ENCODE measurements at places on chromosomes 4 and X.
A peak's percentile ranks its signal among the peaks of the same experiment; 100 is the strongest.

GRCh38 chrX:19121898-19122640 lies at the start of gene ADGRG2:
ADGRG2 (minus strand) TSS chrX:19122468; CDS start chrX:19068834, 53,634 bp downstream.
- DNase-seq, result peak; percentile 1

GRCh38 chr4:156946516-156947424 lies 24.8 kb downstream of the PDGFC start:
- DNase-seq, result no peak

- peak; percentile 58 for DNase-seq
These were observed 2.9 kb downstream of the HCFC1 start for GRCh38 chrX:153968754-153969124.

DNA sequence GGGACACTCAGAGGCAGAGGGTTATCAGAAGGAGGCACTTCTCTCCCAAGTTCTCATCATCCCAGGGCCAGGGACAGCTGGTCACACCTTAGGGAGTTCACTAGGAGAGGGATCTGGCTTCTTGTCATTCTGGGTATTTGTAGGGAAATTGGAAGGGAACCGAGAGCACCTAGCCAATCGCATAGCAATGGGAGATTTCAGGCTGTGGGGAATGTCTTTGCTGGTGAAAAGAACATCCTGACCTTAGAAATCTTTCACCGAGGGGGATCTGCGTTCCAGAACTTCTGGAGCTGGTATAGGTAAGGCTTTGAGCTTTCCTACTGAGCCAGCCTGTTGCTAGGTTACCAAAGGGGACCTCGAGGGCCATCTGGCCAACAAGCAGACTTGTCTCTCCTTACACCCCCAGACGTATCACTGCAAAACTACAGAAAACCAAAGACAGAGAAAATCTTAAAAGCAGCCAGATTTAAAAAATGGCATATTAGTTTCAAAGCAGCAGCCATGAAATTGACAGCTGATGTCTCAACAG lies 6.8 kb downstream of the HTT-AS start:
- no peak for DNase-seq

- no peak for DNase-seq
These were observed 62.6 kb upstream of the TSPAN5 start for GRCh38 chr4:98720871-98721480.
